ENCODE measurements at places on chromosomes 7 and 10.

GRCh38 chr10:12703813-12704212, 297.7 kb downstream of the CCDC3 start:
- DNase-seq: no peak

- DNase-seq: no peak
Measured at GRCh38 chr10:103254538-103255325, 9.0 kb downstream of the RPEL1 start.

DNA sequence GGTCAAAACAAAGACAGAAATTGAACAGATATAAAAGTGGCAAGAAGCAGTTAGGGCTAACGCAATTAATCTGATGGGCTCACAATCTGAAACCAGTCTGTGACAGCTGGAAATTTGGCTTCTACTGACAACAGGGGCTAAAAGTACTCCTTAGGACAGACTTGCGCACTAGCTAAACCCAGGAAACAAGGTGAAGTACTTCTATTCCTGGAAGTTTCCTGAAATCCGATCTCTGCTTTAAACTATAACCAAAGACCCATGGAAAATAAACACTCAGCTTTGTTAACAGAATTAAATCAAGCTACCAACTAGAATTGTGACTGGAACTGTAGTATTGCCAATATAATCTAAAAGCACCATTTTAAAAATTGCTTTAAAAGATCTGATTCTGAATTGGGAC, 520.2 kb upstream of the ZWINT start:
- no peak for DNase-seq

- no peak for DNase-seq
Measured at GRCh38 chr7:102101111-102101551, 185.5 kb upstream of the SH2B2 start.

- no peak for DNase-seq
Measured at GRCh38 chr10:99914236-99914635, 95.5 kb downstream of the DNMBP start.

GRCh38 chr7:5596046-5596895, 172.6 kb upstream of the TNRC18 start:
- peak; percentile 78 for DNase-seq
